Peyer's patch (tissue), 4 donors: ENCODE measurements at places on chromosomes 7 and 10. TPM values are rescaled to one million over a fixed set of nuclear protein-coding genes. Genes with fewer than 3 reads are reported as not detected.

DNA sequence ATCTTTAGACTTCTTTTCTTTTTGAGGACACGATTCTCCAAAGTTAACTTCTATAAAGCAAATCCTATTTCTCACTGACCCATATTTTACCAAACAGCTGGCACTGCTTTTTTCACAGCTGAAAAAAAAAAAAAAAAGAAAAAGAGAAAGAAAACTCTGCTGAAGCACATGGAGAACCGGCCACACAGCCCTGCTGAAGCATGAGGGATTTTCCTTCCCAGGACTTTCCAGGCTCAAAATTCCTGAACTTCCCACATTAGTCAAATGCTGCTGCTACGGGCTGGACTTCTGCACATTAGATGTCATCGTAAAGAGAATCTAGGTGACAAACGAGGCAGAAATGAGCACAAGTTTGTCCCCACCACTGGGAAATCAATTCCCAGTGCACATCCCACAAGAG is 25.2 kb downstream of the HIPK2 start:
- no peak overlapping the region for H3K27ac ChIP-seq

GRCh38 chr10:108323274-108323798 is 1158.8 kb upstream of the SORCS1 start:
- DNase-seq, result no peak
- H3K4me1 ChIP-seq, result no peaks in the 10 kb centered on the region
- H3K36me3 ChIP-seq, result no peaks in the 10 kb centered on the region

DNA sequence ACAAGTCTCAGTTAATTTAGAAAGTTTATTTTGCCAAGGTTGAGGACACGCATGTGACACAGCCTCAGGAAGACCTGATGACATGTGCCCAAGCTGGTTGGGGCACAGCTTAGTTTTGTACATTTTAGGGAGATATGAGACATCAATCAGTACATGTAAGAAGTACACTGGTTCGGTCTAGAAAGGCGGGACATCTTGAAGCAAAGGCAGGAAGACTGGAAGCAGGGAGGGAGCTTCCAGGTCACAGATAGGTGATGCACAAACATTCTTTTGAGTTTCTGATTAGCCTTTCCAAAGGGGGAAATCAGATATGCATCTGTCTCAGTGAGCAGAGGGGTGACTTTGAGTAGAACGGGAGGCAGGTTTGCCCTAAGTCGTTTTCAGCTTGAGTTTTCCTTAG is 29.4 kb upstream of the LANCL2 start:
- H3K36me3 ChIP-seq, result no peaks in the 10 kb centered on the region
- H3K27ac ChIP-seq, result no peak overlapping the region
- H3K27me3 ChIP-seq, result no peaks in the 10 kb centered on the region
- DNase-seq, result no peak

GRCh38 chr7:8056439-8056838 is 87.8 kb downstream of the GLCCI1 start:
- no peaks in the 10 kb centered on the region for H3K4me1 ChIP-seq
- no peak for DNase-seq
- no peak overlapping the region for H3K4me3 ChIP-seq
- H3K36me3 ChIP-seq, result peaks cover 14% of the 10 kb centered on the region
- H3K27me3 ChIP-seq, result no peaks in the 10 kb centered on the region
- H3K27ac ChIP-seq, result no peak overlapping the region

- H3K4me1 ChIP-seq, result no peaks in the 10 kb centered on the region
- H3K4me3 ChIP-seq, result no peak overlapping the region
- H3K27me3 ChIP-seq, result no peaks in the 10 kb centered on the region
- DNase-seq, result no peak
- no peaks in the 10 kb centered on the region for H3K36me3 ChIP-seq
- H3K27ac ChIP-seq, result no peak overlapping the region
These were observed 29.9 kb upstream of the HNRNPH3 start for GRCh38 chr10:68301790-68302502.

- H3K27ac ChIP-seq, result peak overlapping the region; percentile 86
- H3K4me1 ChIP-seq, result peaks cover 66% of the 10 kb centered on the region
- no peaks in the 10 kb centered on the region for H3K36me3 ChIP-seq
- DNase-seq, result no peak
- H3K27me3 ChIP-seq, result no peaks in the 10 kb centered on the region
These were observed 78.5 kb upstream of the PPIF start for GRCh38 chr10:79268742-79269141.

DNA sequence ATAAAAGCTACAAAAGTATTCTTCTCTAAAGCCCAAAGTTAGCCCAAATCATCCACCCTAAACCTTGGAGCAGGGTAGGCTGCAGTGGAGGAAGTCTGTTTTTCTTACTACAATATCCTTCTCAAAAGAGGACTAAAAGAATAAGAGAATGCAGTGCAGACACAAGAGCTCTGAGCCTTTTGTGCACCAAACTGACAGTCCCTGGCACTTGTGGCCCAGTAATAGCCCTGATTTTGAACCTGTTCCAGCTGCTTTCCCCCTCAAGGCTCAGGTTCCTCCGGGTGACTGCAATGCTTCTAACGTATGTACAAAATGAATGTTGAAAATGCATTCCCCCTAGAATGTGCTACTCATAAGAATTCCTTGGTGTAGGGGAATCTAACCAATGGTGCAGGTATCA is 154.4 kb downstream of the JAZF1 start:
- H3K36me3 ChIP-seq, result no peaks in the 10 kb centered on the region
- no peak overlapping the region for H3K27ac ChIP-seq
- H3K27me3 ChIP-seq, result no peaks in the 10 kb centered on the region

GRCh38 chr7:98254951-98255610 is 3.0 kb upstream of the TECPR1 start:
- no peaks in the 10 kb centered on the region for H3K27me3 ChIP-seq
- H3K4me1 ChIP-seq, result peaks cover 7% of the 10 kb centered on the region
- H3K4me3 ChIP-seq, result no peak overlapping the region
- no peak overlapping the region for H3K27ac ChIP-seq

- no peaks in the 10 kb centered on the region for H3K36me3 ChIP-seq
- H3K27ac ChIP-seq, result no peak overlapping the region
- peaks cover 19% of the 10 kb centered on the region for H3K4me1 ChIP-seq
- no peaks in the 10 kb centered on the region for H3K27me3 ChIP-seq
These were observed 31.7 kb upstream of the HERPUD2 start for GRCh38 chr7:35726654-35727053.

GRCh38 chr10:69814251-69814650 is 12.5 kb downstream of the COL13A1 start:
- no peak for DNase-seq
- no peaks in the 10 kb centered on the region for H3K27me3 ChIP-seq
- no peak overlapping the region for H3K4me3 ChIP-seq
- no peaks in the 10 kb centered on the region for H3K4me1 ChIP-seq

DNA sequence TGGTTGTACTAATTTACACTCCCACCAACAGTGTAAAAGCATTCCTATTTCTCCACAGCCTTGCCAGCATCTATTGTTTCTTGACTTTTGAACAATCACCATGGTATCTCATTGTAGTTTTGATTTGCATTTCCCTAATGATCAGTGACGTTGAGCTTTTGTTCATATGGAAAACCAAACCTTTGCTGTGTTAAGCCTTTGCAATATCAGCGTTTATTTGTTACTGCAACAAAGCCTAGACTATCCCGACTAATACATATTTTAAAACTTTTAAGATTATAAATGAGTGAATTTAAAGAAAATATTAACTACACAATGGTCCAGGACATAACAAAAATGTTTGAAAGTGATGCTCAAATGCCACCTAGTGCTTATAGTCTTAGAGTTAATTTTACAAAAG is 26.6 kb downstream of the TRIL start:
- H3K27ac ChIP-seq, result no peak overlapping the region
- H3K27me3 ChIP-seq, result no peaks in the 10 kb centered on the region
- peaks cover 12% of the 10 kb centered on the region for H3K4me1 ChIP-seq
- H3K4me3 ChIP-seq, result no peak overlapping the region

GRCh38 chr10:3354174-3354900 is 181.8 kb upstream of the PITRM1 start:
- no peak overlapping the region for H3K27ac ChIP-seq
- no peak for DNase-seq
- H3K36me3 ChIP-seq, result no peaks in the 10 kb centered on the region
- no peaks in the 10 kb centered on the region for H3K4me1 ChIP-seq
- no peak overlapping the region for H3K4me3 ChIP-seq

GRCh38 chr10:90965720-90966119 is 44.8 kb upstream of the ANKRD1 start:
- no peaks in the 10 kb centered on the region for H3K27me3 ChIP-seq
- no peak for DNase-seq
- no peak overlapping the region for H3K4me3 ChIP-seq

GRCh38 chr7:157587805-157588560 is 251.2 kb downstream of the DNAJB6 start:
- no peak overlapping the region for H3K4me3 ChIP-seq
- no peak overlapping the region for H3K27ac ChIP-seq
- H3K27me3 ChIP-seq, result no peaks in the 10 kb centered on the region
- H3K4me1 ChIP-seq, result no peaks in the 10 kb centered on the region
- DNase-seq, result peak; percentile 21
- H3K36me3 ChIP-seq, result no peaks in the 10 kb centered on the region

GRCh38 chr10:43322331-43322730 is 49.1 kb upstream of the FXYD4 start:
- H3K27me3 ChIP-seq, result no peaks in the 10 kb centered on the region
- peak overlapping the region; percentile 47 for H3K4me3 ChIP-seq
- DNase-seq, result peak; percentile 59
- no peaks in the 10 kb centered on the region for H3K36me3 ChIP-seq
- no peaks in the 10 kb centered on the region for H3K4me1 ChIP-seq

DNA sequence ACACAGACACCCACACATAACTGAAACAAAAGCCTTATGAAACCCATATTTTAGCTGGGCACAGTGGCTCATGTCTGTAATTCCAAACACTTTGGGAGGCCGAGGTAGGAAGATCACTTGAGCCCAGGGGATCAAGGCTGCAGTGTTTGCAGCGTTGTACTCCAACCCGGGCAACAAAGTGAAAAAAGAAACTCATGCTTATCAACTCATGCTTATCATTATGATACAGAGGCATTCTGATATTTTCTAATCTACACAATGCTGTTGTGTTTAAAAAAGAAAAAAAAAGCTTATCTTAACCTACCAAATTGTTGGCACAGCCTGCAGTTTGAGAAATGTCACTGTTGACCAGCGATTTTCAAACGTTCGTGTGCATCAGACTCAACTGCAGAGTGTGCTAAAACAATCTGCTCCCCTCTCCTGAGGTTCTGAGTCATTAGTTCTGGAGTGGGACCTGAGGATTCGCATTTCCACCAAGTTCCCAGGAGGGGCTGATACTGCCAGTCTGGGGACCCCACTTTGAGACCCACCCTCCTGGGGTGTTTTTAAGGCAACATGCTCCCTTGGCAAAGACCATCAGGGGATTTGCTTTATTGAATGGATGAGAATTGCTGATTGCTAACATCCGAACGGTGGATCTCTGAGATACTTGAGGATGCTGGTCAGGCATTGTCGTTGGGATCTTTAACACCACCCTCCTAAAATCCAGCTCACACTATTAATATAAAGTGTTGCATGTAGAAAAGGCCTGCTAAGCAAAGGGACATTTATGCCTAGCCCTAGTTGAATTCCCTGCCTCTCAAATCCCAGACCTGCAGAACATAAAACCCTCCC is 16.2 kb downstream of the CHST3 start:
- H3K27ac ChIP-seq, result peak overlapping the region; percentile 25
- no peaks in the 10 kb centered on the region for H3K36me3 ChIP-seq
- H3K4me3 ChIP-seq, result no peak overlapping the region
- no peaks in the 10 kb centered on the region for H3K27me3 ChIP-seq

DNA sequence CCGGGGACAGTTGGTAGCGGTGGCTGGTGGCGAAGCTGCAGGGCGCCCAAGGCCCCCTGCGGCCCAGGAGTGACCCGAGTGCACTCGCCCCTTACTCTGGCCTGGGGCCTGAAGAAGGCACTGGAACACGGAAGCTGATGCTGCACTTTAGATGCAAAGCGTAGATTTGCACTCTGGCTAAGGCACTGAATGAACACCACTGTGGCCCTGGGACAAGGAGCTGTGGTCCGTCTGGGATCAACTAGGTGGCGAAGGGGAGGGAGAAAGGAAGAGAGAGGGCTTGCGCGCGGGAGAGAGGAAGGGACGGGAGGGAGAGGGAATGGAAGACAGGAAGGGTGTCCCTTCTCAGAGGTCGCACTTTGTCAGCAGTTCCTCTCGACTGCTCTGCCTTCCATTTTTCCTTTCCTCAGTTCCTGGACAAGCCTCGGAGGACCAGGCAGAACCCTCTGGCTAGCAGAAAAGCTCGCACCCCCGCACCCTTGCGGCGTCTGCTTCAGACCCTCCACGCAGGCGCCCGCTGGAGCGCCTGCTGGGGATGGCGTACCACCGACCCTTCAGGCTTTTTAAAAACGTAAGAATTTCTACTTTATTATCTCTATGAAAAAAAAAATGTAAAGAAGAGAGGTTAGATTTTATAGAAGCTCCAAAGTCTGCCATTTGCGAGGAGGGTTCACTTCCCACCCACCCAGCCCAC is 1.2 kb downstream of the FERD3L start:
- no peak overlapping the region for H3K27ac ChIP-seq
- no peaks in the 10 kb centered on the region for H3K4me1 ChIP-seq
- no peaks in the 10 kb centered on the region for H3K36me3 ChIP-seq
- no peak for DNase-seq
- H3K4me3 ChIP-seq, result no peak overlapping the region

DNA sequence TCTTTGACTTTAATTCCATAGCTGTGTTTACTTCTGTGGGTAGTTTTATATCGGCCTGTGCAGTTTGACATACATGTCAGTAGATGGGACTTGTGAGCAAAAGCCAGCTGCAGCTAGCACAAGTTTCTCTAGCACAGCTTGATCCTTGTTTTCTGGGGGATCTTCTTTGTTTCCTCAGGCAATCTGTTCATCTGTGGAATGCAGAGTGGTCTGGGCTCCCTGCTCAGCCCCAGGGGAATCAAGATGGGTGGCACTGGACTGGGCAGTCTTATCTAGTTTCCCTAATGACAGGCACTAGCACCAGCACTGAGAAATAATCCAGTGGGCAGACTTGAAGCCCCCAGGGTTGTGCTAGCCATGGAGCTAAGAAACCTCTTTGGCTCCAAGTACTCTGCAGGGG is 40.8 kb downstream of the CYP2C19 start:
- H3K4me3 ChIP-seq, result no peak overlapping the region
- no peaks in the 10 kb centered on the region for H3K27me3 ChIP-seq
- no peak overlapping the region for H3K27ac ChIP-seq
- no peaks in the 10 kb centered on the region for H3K4me1 ChIP-seq

DNA sequence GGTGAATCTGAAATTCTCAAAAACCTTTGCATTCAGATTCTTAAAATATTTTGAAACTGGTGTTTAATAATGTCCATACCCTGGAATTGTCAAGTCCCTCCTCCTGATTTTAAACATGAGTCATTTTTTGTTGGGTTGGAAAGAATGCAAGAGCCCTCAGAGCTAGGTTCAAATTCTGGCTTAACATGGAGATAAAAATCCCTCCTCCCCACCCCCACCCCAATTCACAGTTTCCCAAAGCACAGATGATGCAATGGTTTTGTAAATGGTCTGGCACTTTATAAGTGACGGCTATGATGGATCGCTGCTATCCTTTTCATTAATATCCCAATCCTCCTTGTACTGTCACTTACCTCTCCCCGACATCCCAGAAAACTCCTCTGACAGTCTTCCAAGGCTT is 332.8 kb downstream of the PLXNA4 start:
- no peaks in the 10 kb centered on the region for H3K27me3 ChIP-seq
- H3K4me1 ChIP-seq, result no peaks in the 10 kb centered on the region
- H3K4me3 ChIP-seq, result no peak overlapping the region
- H3K36me3 ChIP-seq, result no peaks in the 10 kb centered on the region

GRCh38 chr10:101660256-101660655 is 34.7 kb downstream of the FBXW4 start:
- H3K4me1 ChIP-seq, result no peaks in the 10 kb centered on the region
- no peak overlapping the region for H3K27ac ChIP-seq
- no peak for DNase-seq
- no peaks in the 10 kb centered on the region for H3K36me3 ChIP-seq
- no peak overlapping the region for H3K4me3 ChIP-seq

STK32C gene
- total RNA-seq, result 5.5 TPM

PIP gene
- not detected for total RNA-seq

ACSL5 gene
- total RNA-seq, result 133 TPM

CPA2 gene
- 12.6 TPM for total RNA-seq
